Stimulated activated CD8-positive, alpha-beta memory T cell treated with anti-CD3 and anti-CD28 coated beads, Interleukin-4, amount 100 ng/mL, for 1 hour (primary cell): ENCODE measurements at places on chromosomes 1 and 21.

- DNase-seq = no peak
These were observed 98.8 kb downstream of the SDCCAG8 start for GRCh38 chr1:243354511-243355153.

DNA sequence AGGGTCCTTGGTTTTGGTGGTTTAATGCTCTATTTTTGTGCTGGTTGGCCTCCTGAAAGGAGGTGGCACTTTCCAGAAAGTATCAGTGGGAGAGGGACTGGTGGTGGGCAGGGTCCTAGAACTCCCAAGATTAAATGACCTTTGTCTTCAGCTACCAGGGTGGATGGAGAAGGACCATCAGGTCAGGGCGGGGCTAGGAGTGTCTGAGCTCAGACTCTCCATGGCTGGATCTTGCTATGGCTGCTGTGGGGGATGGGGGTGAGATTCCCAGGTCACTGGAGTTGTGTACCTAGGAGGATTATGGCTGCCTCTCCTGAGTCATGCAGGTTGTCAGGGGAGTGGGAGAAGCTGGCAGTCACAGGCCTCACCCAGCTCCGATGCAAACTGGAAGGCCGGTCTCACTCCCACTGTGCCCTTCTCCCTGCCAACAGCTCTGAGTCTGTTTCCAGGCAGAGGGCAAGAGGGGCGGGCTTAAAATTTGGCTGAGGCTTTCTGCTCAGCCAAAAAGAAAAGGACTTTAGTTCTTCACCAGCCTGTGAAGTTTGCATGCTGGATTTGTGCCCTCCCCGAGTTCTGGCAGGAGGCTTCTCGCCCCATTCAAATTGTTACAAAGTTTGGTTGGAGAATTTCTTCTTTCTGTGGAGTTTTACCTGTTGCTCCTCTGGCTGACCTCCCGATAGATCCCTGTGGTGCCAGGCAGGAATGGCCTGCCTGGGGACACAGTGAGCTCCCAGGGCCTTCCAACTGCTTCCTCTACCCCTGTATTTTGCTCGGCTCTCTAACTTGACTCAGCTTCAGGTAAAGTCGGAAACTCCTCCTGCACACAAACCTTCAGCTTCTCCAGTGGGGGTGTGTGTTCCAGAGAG, 13.1 kb upstream of the KYAT3 start:
- no peak for DNase-seq

DNA sequence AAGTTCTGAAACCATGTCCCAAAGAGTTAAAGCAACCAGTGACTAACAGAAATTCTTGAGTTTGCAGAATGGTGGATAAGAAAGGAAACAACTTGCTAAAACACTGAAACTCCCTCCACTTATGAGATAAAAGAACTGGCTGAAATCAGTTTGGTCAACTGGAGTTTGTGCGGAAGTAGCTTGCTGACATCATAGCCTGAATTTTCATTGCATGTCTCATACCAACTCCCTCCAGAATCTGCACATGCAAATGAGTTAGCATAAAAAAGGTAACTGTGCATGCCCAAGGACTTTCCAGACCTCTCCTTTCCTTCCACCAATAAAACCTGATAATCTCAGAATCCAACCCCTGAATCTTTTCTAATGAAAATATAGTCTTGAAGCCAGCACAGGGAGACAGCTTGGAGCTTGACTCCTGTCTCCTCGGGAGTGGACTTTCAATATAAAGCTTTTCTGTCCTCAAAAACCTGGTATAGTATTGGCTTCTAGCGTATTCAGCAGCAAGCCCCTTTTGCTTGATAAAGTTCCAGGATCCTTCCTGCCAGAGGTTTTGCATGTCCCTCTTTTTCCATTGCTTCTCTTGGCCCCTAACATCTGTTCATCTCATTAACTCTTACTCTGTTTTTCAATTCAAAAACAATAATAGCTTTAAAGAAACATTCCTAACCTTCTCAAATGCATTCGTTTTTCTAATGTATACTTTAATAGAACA, 785.8 kb upstream of the ADGRL4 start:
- no peak for DNase-seq

DNA sequence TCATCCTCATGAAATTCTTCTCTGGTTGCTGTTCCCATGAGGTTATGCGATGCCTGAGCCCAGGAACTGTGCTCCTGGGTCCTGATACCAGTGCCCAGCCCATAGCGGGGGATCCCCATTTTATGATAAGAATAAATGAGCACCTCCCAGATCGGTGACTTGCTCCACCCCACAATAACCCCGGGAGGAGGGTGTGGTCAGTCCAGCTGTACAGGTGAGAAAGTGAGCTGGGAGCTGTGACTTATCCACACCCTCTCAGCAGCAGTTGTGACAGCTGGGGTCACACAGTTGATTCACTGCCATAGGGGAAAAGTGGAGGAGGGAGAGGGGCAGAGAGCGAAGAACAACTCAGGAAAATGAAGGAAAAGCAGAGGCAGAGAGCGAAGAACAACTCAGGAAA, 33.4 kb downstream of the OR2G3 start:
- DNase-seq = no peak

DNA sequence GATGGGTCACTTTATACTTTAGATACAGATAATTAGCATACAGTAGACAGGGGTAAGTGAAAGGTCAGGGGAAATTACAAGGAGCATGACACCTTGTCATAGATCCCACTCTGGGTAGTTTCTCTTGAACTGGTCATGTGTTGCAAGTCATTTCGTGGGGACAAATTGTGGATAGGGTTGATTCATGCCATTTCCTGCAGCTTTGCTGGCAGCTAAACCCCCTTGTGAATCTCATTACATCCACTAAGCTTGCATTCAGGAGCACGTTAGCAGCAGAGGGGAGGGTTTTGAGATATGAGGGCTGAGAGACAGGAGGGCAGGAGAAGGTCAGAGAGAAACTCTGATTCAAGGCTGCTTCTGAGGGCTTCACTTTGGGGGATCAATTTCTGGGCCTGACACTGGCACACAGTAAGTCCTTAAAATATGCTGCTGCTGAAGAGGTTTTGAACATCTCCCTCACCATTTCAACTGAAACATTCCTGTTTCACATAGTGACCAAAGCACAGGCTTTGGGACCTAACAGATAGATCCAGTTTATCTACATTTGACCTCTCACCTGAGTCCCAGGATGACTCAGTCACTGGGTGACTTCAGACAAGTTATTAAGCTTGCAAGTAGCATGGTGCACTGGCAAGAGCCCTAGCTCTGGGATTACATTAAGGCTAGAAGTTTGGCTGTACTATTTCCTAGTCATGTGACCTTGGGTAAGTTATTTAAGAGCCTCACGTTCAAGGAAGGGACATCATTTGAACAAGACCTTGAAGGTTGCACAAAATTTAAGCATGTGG, 206.0 kb upstream of the USP24 start:
- DNase-seq = no peak

GRCh38 chr1:63836830-63837229, 63.0 kb downstream of the ROR1 start:
- no peak for DNase-seq

DNA sequence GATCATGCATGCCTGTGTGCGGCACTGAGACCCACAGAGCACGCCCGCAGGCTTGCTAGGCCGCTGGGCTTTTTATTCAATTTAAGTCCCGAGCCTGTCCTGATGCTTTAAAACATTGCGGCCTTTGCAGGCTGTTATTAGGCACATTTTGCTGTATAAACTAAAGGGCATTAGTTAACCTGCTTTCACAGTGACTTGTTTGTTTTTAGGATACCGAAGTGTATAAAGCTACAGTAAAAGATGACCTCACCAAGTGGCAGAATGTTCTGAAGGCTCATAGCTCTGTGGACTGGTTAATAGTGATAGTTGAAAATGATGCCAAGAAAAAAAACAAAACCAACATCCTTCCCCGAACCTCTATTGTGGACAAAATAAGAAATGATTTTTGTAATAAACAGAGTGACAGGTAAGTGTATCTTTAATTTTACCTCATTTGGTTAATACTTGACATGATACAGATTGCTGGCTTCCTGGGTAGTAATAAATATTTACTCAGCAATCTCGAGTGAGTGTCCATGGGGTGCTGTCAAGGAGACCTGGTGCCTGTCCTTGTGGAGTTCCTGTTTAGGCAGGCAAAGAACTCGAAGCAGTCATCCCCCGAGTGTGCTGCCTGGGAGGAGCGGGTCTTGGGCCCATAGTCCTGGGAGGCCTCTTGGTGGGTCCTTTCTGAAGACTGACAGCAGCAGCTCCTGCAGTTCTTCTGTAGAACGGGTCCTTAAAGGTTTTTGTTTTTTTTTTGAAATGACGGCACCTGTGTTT, 40.1 kb downstream of the TRAPPC10 start:
- DNase-seq = no peak
